Cardiac atrium fibroblast (primary cell): ENCODE measurements at places on chromosomes 7 and 10. TPM values are rescaled to one million over a fixed set of nuclear protein-coding genes. Genes with fewer than 3 reads are reported as not detected.

Gene ZNF3
- 12.5 and 17.8 TPM in 2 replicates for total RNA-seq

Gene ARF5
- total RNA-seq = 256 and 313 TPM in 2 replicates

Gene PDZD7
- 0.54 and 1.3 TPM in 2 replicates for total RNA-seq

Gene TAS2R4
- total RNA-seq = under 0.01 and 0.16 TPM in 2 replicates

Gene UNCX
- total RNA-seq = not detected in 2 replicates

Gene RBM20
- not detected in 2 replicates for total RNA-seq

Gene ARL3
- 6.1 and 7.0 TPM in 2 replicates for total RNA-seq

Gene DLX5
- total RNA-seq = not detected in 2 replicates

Gene H2BK1
- total RNA-seq = not detected in 2 replicates

Gene DDIT4
- 708 and 719 TPM in 2 replicates for total RNA-seq

Gene CSGALNACT2
- total RNA-seq = 15.0 and 20.1 TPM in 2 replicates

Gene FAM131B
- 0.36 and 0.97 TPM in 2 replicates for total RNA-seq

Gene ZNF117
- total RNA-seq = 2.6 and 5.2 TPM in 2 replicates

Gene PNLIPRP3
- not detected in 2 replicates for total RNA-seq

Gene HTRA1
- 123 and 135 TPM in 2 replicates for total RNA-seq

Gene GNGT1
- not detected in 2 replicates for total RNA-seq

Gene ATG9B
- 0.16 and 2.2 TPM in 2 replicates for total RNA-seq

Gene C10orf95
- not detected in 2 replicates for total RNA-seq

Gene FFAR4
- total RNA-seq = not detected in 2 replicates

Gene WNT16
- total RNA-seq = not detected in 2 replicates

Gene GSTO1
- 159 and 195 TPM in 2 replicates for total RNA-seq

Gene SLC16A12
- 3.6 and 5.8 TPM in 2 replicates for total RNA-seq

Gene CPN1
- not detected in 2 replicates for total RNA-seq
